ENCODE measurements at places on chromosomes 2 and 18.
A peak's percentile ranks its signal among the peaks of the same experiment; 100 is the strongest.

DNA sequence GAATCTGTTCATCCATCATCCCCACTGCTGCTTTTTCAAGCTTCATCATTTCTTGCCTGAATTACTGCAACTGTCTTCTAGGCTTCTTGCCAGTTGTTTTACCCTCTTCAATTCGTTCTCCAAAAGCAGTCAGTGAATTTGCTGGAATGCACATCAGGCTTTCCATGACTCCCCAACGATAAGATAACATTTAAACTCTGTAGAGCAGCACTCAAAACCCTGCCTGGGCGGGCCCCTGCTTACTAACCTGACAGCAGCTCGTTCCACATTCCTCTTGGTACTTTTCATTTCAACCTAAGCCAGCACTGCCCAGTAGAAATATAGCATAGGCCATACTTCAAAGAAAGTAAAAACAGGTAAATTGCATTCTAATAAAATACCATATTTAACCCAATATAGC lies 342.9 kb downstream of the SUCLG1 start:
- no peak overlapping the region for H3K4me3 ChIP-seq
- H3K36me3 ChIP-seq = no peaks in the 10 kb centered on the region
- DNase-seq = no peak
- H3K27ac ChIP-seq = no peak overlapping the region
- H3K27me3 ChIP-seq = no peaks in the 10 kb centered on the region

GRCh38 chr2:101348883-101349282 lies 38.4 kb downstream of the CREG2 start:
- H3K27ac ChIP-seq = no peak overlapping the region
- no peaks in the 10 kb centered on the region for H3K4me1 ChIP-seq
- H3K27me3 ChIP-seq = no peaks in the 10 kb centered on the region

DNA sequence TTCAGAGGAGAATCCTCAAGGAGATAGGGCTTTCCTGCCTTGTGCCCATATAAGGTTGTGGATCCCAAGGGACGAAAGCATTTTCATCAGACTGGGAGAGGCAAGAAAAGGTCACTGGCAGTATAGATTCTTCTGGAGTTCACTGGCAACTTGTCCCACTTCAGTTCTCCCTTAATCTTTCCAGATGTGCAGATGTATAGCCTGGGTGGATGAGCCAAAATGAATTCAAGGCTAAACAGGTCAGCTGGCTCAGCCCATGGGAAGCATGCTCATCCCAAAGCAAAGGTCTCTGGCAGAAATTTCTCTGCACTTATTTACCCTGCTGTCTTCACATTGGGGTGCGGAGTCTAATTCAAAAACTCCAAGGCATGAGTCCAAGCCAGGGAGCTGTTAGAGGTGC lies 148.9 kb upstream of the TNP1 start:
- no peaks in the 10 kb centered on the region for H3K36me3 ChIP-seq
- H3K4me3 ChIP-seq = no peak overlapping the region
- H3K27ac ChIP-seq = no peak overlapping the region
- no peak for DNase-seq
- H3K4me1 ChIP-seq = no peaks in the 10 kb centered on the region

DNA sequence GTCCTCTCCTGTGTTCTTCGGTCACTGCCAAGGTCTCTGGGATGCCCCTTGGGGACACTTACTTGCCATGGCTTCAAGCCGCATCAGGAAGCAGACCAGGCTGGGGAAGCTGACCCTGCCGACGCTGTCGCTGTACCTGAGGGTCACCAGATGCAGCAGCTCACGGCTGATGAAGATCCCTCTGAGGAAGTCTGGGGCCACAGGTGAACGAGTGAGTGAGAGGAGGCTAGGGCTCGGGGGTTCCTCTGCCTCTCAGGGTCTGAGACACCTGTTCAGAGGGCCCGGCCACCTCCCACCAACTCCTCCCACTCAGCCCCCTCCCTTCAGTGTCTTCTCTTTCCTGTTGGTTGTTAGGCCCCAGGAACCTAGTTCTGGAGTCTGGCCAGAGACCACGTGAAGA lies 74.9 kb downstream of the CAPN13 start:
- DNase-seq = no peak
- H3K27me3 ChIP-seq = no peaks in the 10 kb centered on the region

DNA sequence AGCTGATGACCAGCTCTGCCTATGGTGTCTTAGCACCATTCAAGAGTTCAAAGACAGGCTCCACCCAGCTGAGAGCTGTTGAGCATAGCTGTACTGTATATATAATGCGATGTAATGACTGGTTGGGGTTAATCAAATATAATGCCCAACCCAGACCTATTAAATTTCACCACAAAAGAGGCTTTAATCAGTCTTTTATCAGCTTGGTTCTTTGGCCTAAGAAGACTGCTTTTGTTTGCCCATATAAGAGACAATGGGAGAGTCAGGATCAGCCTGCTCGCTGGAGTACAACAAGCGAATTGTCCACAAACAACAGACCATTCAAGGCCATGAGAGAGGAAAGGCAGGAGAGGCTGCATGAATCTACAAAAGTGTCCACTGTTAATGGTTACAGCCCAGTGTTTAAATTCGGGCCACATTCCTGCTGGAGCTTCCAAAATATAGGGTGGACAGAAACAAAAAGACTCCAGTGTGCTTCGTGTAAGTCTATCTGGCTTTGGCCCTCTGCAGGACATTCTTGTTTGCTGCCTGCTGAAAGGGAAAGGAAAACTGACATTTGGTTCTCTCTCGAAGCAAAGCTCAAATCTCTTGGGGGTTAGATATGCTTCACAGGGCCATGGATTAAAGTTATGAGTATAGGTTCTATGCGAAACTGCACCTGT lies 299.0 kb upstream of the FBXO11 start:
- no peak overlapping the region for H3K4me3 ChIP-seq
- H3K4me1 ChIP-seq = no peaks in the 10 kb centered on the region
- H3K27me3 ChIP-seq = no peaks in the 10 kb centered on the region
- no peak overlapping the region for H3K27ac ChIP-seq
- no peak for DNase-seq
- no peaks in the 10 kb centered on the region for H3K36me3 ChIP-seq

GRCh38 chr2:154898269-154898668 lies 199.8 kb downstream of the KCNJ3 start:
- H3K4me3 ChIP-seq = no peak overlapping the region
- DNase-seq = no peak
- no peaks in the 10 kb centered on the region for H3K4me1 ChIP-seq

DNA sequence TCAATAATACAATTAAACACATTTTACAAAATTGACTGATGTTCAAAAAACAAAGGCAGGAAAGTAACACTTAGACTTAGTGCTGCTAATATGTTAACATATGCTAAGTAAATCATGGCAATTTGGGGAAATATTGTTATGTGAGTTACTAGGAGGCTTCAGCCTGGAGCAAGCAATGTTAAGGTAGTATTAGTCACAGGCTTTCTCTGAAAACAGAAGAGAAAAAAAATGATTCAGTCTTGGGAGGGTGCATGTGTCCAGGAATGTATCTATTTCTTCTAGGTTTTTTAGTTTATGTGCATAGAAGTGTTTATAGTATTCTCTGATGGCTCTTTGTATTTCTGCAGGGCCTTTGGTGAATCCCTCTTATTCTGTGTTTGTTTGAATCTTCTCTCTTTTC lies 345.8 kb upstream of the TFPI start:
- no peak overlapping the region for H3K4me3 ChIP-seq
- no peaks in the 10 kb centered on the region for H3K27me3 ChIP-seq
- H3K27ac ChIP-seq = no peak overlapping the region
- H3K36me3 ChIP-seq = no peaks in the 10 kb centered on the region

DNA sequence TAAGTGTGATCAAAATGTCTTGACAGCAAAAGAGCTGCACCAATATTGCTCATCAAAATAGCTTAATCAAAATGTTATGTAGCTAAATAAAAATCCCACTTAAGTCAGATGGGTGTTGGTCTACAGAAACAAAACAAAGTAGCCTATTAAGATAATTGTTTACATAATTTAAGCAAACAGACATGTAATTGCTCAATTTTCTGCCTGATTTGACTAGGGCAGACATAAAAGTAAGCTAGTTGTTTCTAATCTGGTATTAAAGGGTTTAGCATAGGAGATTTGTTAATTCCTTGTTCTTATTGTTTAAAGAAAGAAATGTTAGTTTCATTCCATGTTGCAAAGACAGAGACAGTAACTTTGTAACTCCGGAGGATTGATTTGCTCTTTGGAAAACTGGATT lies 11.5 kb upstream of the FEZ2 start:
- DNase-seq = no peak
- H3K36me3 ChIP-seq = no peaks in the 10 kb centered on the region
- H3K27me3 ChIP-seq = no peaks in the 10 kb centered on the region
- no peak overlapping the region for H3K27ac ChIP-seq
- no peaks in the 10 kb centered on the region for H3K4me1 ChIP-seq

DNA sequence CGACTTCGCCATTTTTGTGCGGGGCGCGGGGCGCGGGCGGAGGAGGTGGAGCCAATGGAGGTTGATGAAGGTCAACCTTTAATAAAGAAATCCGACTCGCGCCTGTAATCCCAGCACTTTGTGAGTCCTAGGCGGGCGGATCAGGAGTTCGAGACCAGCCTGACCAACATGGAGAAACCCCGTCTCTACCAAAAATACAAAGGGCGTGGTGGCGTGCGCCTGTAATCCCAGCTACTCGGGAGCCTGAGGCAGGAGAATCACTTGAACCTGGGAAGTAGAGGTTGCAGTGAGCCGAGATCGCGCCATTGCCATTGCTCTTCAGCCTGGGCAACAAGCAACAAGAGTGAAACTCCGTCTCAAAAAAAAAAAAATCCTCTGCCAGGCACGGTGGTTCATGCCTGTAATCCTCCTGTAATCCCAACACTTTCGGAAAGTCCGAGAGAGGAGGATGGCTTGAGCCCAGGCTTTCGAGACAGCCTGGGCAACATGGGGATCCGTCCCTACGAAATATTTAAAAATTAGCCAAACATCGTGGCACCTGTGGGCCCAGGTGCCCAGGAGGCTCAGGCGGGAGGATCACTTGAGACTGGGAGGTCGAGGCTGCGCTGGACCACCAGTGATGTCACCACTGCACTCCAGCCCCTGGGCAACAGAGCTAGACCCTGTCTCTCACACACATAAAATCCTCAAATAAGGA lies 493 bp upstream of the PREB start:
- no peak for DNase-seq
- peaks cover 22% of the 10 kb centered on the region for H3K36me3 ChIP-seq
- no peaks in the 10 kb centered on the region for H3K27me3 ChIP-seq
- H3K27ac ChIP-seq = peak overlapping the region; percentile 90

GRCh38 chr2:127954857-127955256 lies 69.1 kb upstream of the AMMECR1L start:
- no peaks in the 10 kb centered on the region for H3K4me1 ChIP-seq
- no peaks in the 10 kb centered on the region for H3K27me3 ChIP-seq
- no peak overlapping the region for H3K27ac ChIP-seq
- no peak for DNase-seq

GRCh38 chr2:121455446-121455845 lies 75.2 kb upstream of the RNU4ATAC start:
- no peaks in the 10 kb centered on the region for H3K4me1 ChIP-seq
- H3K27me3 ChIP-seq = no peaks in the 10 kb centered on the region
- no peak overlapping the region for H3K4me3 ChIP-seq
- no peak for DNase-seq
- no peak overlapping the region for H3K27ac ChIP-seq
- H3K36me3 ChIP-seq = peaks cover 15% of the 10 kb centered on the region

DNA sequence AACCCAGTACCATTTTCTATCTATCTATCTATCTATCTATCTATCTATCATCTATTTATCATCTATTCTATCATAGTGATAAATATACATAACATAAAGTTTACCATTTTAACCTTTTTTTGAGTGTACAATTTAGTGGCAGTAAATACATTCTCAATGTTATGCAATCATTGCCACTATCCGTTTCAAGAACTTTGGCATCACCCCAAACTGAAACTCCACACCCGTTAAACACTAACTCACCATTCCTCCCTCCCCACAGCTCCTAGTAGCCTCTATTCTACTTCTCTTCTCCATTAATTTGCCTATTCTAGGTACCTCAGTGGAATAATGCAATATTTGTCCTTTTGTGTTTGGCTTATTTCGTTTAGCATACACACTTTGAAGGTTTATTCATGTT lies 82.5 kb upstream of the KCNE4 start:
- H3K4me3 ChIP-seq = no peak overlapping the region
- no peak overlapping the region for H3K27ac ChIP-seq
- no peaks in the 10 kb centered on the region for H3K27me3 ChIP-seq
- DNase-seq = no peak
- H3K4me1 ChIP-seq = no peaks in the 10 kb centered on the region
- no peaks in the 10 kb centered on the region for H3K36me3 ChIP-seq

DNA sequence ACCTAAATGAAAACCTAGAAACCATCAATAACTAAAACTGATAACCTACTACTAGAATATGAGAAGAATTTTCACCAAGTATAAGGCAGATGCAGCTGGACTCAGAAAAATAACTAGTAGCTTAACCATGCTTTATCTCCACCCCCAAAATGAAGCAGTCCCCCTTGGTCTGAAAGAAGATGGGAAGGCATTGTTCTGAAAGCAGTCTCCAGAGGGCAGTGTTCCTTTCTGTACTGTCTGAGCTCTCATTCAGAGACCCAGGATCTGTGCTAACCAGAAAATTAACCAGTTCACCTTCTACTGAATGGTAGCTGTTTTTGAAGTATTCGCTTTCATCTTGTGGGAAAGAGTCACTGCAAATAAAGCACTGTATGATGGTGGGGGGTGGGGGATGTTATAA lies 273.0 kb downstream of the PDE11A start:
- no peaks in the 10 kb centered on the region for H3K27me3 ChIP-seq
- H3K27ac ChIP-seq = no peak overlapping the region
- no peaks in the 10 kb centered on the region for H3K36me3 ChIP-seq
- no peak overlapping the region for H3K4me3 ChIP-seq

GRCh38 chr18:67615876-67616275 lies 99.4 kb upstream of the DSEL start:
- no peaks in the 10 kb centered on the region for H3K27me3 ChIP-seq
- H3K27ac ChIP-seq = no peak overlapping the region
- no peak overlapping the region for H3K4me3 ChIP-seq
- H3K4me1 ChIP-seq = no peaks in the 10 kb centered on the region

DNA sequence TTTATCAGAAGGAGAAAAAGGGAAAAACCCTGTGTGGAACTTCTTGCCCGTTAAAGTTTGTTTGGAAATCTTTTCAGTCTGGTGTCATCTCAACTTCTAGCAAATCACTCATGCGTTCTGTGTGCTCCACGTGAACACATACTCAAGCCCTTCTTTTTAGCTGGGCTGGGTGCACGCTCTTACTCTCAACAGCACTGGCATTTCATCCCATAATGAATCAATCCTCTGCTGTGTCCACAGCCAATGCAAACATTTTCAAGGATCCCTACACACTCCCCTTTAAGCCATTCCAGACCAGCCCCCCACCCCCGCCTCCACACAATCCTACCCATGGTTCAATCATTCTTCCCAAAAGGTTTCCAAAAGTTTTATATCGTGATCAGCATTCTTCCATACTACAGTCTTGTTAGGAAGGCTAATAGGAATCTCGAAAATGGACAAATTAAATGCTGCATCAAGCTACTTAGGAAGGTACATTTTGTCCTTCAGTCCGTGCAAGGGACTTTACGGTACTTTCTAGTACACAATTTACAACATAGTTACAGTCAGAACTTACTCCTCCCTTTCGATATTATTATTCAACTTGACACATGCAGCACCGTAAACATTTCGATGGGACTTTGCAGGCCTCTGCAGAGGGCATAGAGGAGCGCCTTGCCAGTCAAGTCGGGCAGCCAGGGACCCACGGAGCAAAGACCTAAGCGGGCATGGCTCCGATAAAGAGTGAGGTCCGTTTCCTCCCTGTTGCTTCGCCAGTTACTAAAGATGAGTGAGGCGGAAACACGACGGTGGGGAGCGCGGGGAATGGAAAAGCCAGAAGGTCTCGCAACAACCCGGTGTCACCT lies 1.4 kb downstream of the PTGR3 start:
- no peak for DNase-seq
- H3K27me3 ChIP-seq = no peaks in the 10 kb centered on the region
- H3K4me1 ChIP-seq = peaks cover 7% of the 10 kb centered on the region
- peak overlapping the region; percentile 92 for H3K4me3 ChIP-seq
- H3K27ac ChIP-seq = peak overlapping the region; percentile 97

Data from ascending aorta (tissue), 2 donors.